ENCODE measurements at places on chromosomes 2 and 18. TPM values are rescaled to one million over a fixed set of nuclear protein-coding genes. Genes with fewer than 3 reads are reported as not detected.

- H3K36me3 ChIP-seq, result no peaks in the 10 kb centered on the region
- no peak for DNase-seq
- no peak overlapping the region for H3K27ac ChIP-seq
- no peaks in the 10 kb centered on the region for H3K27me3 ChIP-seq
- no peaks in the 10 kb centered on the region for H3K4me1 ChIP-seq
These were observed 49.7 kb downstream of the TSN start for GRCh38 chr2:121804997-121805765.

GRCh38 chr2:188678882-188679281 is 295.3 kb upstream of the COL3A1 start:
- no peaks in the 10 kb centered on the region for H3K4me1 ChIP-seq
- no peaks in the 10 kb centered on the region for H3K36me3 ChIP-seq
- no peaks in the 10 kb centered on the region for H3K27me3 ChIP-seq
- no peak overlapping the region for H3K27ac ChIP-seq
- no peak for DNase-seq

DNA sequence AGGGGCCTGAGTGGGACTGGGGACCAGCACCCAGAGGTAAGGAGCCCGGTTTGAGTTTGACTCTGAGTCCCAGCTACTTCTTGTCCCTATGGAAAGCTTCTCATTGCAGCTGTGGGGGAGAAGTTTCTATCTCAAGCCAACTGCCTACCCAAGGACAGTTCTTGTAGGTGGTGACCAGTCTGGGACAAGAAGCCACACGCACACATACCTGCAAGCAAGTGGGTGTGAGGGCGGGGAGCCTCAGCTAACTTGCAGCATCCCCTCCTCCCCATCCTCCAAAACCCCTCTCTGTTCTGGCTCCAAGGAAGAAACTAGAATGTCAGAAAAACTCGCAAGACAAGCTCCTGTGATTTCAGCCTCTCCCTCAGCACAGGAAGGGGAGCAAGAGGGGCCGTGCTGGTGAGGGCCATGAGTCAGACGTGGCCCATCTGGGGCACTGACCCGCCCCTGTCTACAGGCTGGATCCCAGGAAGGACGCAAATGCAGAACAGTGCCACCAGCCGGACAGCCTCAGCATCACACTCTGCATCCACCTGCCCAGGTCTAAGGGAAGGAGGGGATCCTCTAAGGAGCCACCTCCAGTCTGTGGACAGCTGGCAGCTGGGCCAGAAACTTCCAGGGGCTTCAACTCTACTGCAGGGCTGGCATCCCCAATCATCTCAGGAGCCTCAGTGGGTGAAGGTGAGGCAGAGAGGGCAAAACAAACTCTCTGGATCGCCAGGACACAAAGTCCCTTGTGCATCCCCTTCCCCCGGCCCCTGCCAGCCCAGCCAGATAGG is 103.4 kb downstream of the TNS1 start:
- no peak overlapping the region for H3K4me3 ChIP-seq
- peak; percentile 77 for DNase-seq
- peaks cover 89% of the 10 kb centered on the region for H3K4me1 ChIP-seq
- peaks cover 35% of the 10 kb centered on the region for H3K36me3 ChIP-seq
- H3K27me3 ChIP-seq, result no peaks in the 10 kb centered on the region

DNA sequence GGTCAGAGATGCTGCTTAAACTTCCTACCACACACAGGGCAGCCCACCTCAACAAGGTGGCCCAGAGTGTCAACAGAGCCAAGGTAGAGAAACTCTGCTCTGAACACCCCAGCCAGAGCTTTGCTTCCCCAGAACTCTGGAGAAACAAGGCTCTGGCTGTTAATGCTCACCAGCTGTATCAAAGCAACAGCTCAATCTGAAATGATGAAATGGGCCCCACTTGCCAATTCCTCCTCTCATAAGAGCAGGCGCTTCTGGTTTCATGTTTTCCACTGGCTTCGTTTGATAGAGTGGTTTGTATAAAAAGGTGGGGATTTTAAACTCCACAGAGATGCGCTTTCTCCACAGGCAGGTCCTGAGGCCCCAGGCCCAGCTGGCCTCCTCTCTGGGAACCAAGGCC is 60.9 kb upstream of the TFCP2L1 start:
- no peaks in the 10 kb centered on the region for H3K4me1 ChIP-seq
- H3K36me3 ChIP-seq, result peaks cover 57% of the 10 kb centered on the region
- no peaks in the 10 kb centered on the region for H3K27me3 ChIP-seq
- DNase-seq, result no peak
- H3K27ac ChIP-seq, result no peak overlapping the region

DNA sequence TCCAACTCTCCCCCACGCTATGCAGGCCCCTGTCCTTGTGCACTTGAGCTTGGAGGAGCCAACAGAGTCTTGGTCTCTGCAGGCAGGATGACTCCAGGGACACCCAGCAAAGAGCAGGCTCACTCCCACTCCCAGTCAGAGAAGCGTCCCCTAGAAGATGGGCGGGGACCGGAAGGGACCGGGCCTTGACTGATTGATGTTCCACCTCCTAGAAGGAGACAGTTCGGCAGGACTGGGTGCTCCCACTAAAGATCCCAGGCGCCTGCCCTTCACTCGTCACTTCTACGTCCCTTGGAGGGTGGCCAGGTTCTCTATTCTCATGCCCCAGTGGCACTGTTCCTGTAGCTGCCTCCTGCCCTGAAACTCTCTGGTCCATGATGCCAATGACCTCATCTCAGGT is 3.2 kb upstream of the SP100 start:
- no peak for DNase-seq
- H3K36me3 ChIP-seq, result no peaks in the 10 kb centered on the region
- H3K4me3 ChIP-seq, result no peak overlapping the region
- H3K4me1 ChIP-seq, result peaks cover 46% of the 10 kb centered on the region

DNA sequence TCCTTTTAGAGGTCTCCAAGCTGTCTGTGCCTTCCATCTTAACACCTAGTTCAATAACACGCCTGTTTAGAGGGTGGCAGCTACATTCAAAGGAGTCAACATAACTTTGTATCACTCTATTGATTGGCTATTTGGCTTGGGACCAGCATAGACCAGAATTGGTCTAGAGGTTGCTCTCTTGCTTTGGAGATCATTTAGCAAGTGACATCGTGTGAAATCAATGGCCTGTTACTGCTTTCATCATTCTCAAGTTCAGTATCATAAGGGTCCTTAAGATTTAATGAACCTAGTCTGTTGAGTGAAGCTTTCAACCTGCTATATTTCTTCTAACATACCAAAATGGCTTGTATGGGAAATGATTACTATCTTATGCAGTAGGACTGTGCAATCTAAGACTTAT is 768.2 kb downstream of the NRXN1 start:
- no peak for DNase-seq
- H3K4me1 ChIP-seq, result no peaks in the 10 kb centered on the region
- no peak overlapping the region for H3K27ac ChIP-seq

GRCh38 chr2:170917219-170917913 is 11.7 kb upstream of the GORASP2 start:
- no peak for DNase-seq
- no peaks in the 10 kb centered on the region for H3K4me1 ChIP-seq
- H3K27me3 ChIP-seq, result no peaks in the 10 kb centered on the region
- no peak overlapping the region for H3K27ac ChIP-seq

- no peaks in the 10 kb centered on the region for H3K27me3 ChIP-seq
- H3K4me1 ChIP-seq, result peaks cover 9% of the 10 kb centered on the region
- no peaks in the 10 kb centered on the region for H3K36me3 ChIP-seq
- no peak overlapping the region for H3K27ac ChIP-seq
- no peak for DNase-seq
- H3K4me3 ChIP-seq, result no peak overlapping the region
These were observed 37.5 kb downstream of the UXS1 start for GRCh38 chr2:106156305-106157296.

GRCh38 chr2:74119912-74120825 is 27.5 kb downstream of the BOLA3 start:
- H3K27me3 ChIP-seq, result no peaks in the 10 kb centered on the region
- H3K36me3 ChIP-seq, result no peaks in the 10 kb centered on the region

DNA sequence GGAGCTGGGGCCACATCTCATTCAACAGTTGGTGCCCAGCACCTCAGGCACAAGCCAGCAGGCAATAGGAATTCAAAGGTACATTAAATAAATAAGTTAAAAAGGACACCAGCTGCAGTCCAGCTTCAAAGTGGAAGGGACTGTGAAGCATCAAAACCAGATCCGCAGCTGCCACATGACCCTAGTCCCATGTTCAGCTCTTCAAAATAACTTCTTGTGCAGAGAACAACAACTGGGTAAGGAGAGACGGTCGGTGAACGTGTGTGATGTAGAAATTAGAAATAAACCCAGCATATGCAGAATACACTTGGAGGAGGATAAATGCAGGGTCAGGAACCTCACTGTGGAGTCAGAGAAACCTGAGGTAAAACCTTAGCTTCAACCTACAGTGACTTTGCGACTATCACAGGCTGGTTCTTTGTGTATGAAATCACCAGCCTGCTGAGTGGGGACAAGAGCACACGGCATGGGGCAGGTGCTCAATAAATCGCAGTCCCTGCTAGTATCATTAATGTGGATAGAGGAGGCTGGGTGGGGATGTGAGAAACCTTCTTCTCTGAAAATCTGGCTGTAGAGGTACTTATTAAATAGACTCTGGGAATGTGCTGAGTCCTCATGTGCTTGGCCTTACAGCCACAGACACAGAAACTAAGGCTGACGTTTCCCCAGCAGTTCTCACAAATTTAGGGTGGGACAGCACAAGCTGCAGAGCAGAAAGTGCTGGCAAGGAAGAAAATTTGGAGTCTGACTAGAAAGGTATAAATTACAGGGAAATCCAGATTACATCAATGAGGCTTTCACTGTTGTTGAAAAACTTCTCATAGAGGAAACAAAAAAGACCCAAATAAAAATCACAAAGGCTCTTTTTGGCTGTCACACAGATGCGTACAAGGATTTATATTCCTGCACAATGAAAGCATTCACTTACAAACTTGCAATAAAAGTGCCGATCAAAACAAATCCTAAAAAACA is 20.7 kb downstream of the FBXO15 start:
- no peaks in the 10 kb centered on the region for H3K27me3 ChIP-seq
- H3K4me3 ChIP-seq, result no peak overlapping the region
- no peaks in the 10 kb centered on the region for H3K4me1 ChIP-seq
- no peak overlapping the region for H3K27ac ChIP-seq
- no peaks in the 10 kb centered on the region for H3K36me3 ChIP-seq

DNA sequence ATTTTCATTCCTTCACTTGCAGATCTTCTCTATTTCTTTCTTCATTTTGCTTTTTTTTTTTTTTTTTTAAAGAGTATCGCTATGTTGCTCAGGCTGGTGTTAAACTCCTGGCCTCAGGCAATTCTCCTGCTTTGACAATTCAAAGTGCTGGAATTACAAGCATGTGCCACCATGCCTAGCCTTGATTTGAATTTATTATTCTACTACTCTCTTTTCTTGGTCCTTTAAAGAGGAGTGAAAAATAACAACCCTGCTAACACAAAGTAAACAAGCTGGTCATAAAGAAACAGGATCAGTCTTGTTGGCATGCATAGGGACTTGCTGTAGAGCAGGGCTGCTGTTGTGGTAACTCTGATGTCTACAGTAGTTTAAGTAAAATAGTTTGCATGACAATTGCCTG is 1615.3 kb upstream of the ZEB2 start:
- no peaks in the 10 kb centered on the region for H3K4me1 ChIP-seq
- no peak overlapping the region for H3K27ac ChIP-seq
- no peaks in the 10 kb centered on the region for H3K36me3 ChIP-seq
- no peak overlapping the region for H3K4me3 ChIP-seq

DNA sequence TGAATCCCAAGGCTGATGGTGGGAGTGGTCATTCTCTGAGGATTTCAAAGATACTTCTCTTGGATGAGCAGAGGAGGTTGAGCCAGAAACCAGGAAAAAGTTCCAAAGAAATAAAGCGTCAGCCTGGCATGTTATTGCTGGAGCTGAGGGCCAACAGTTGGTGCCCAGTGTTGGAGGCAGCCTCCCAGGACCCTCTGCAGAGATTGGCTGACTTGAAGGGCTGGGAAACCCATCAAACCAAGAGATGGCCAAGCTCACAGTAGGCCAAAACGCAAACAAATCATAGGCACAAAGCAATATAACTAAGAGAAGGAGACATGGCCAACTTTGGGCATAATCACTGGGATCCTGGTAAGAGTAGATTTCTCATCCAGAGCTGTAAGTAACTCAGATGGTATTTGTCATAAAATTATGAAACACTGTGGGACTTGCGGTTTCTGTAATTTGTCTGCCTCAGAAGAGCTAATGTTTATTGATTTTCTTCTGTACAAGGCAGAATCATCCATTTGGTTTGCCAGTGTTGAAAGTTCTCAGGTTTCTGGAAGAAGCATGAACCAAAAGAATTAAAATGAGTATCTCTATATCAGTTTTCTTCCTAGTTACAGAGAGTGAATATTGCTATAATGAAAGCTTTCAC is 108.3 kb downstream of the ATL2 start:
- DNase-seq, result no peak
- no peaks in the 10 kb centered on the region for H3K36me3 ChIP-seq
- H3K4me3 ChIP-seq, result no peak overlapping the region
- no peaks in the 10 kb centered on the region for H3K4me1 ChIP-seq

DNA sequence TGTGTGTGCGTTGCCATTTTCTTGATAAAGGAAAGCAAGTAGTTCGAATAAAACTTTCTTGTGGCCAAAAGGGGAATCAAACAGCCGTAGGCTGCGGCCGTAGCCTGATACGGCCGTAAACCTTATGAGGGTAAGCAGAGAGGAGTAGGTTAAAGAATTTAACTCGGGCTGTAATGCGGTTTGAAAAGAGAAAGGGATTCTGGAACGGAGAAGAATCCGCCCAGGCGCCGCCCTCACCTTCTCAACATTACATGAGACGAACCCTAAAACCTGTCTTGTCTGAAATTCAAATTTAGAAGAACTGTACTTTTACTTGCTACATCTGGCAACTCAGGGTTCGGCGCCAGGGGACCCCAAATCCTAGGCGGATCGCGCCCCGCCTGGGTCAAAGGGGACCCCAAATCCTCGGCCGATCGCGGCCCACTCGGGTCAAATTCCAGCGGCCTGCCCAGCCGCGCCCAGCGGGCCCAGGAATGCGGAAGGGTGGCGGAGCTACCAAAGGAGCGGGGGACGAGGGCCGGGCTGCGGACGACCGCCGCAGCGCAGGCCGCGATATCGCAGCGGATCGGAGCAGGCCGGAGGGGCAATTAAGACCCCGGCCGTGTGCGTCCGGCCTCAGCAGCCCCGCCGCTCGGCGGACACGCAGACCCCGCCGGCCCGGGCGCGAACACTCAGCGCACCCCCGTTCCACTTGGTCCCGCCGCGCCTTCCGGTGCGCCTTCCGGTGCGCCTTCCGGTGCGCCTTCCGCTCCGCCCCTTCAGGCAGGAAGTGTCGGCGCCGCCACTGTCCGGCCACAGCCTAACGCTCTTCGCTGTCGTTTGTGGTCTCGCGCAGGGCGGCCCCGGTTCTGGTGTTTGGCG is at the start of gene MYL12B:
TSS of gene MYL12B (plus strand) at position 761 of the 861 bp plus-strand sequence. CDS start 10,766 bp downstream, outside the sequence.
- peak within 1 kb of the TSS; percentile 98 for H3K27ac ChIP-seq
- DNase-seq, result peak; percentile 95
- H3K36me3 ChIP-seq, result peaks cover 20% of the 10 kb centered on the region
- peaks cover 70% of the 10 kb centered on the region for H3K4me1 ChIP-seq

The LRRTM4 gene
- 2.2 TPM for total RNA-seq

The GALNT14 gene
- 11.6 TPM for total RNA-seq

The CYBRD1 gene
- 150 TPM for total RNA-seq

The UGT1A9 gene
- total RNA-seq, result 7.0 TPM

The EFR3B gene
- total RNA-seq, result 4.5 TPM

The NT5DC4 gene
- total RNA-seq, result not detected

All from stomach (tissue), 19 donors.